ENCODE measurements at places on chromosomes 11 and 22.

DNA sequence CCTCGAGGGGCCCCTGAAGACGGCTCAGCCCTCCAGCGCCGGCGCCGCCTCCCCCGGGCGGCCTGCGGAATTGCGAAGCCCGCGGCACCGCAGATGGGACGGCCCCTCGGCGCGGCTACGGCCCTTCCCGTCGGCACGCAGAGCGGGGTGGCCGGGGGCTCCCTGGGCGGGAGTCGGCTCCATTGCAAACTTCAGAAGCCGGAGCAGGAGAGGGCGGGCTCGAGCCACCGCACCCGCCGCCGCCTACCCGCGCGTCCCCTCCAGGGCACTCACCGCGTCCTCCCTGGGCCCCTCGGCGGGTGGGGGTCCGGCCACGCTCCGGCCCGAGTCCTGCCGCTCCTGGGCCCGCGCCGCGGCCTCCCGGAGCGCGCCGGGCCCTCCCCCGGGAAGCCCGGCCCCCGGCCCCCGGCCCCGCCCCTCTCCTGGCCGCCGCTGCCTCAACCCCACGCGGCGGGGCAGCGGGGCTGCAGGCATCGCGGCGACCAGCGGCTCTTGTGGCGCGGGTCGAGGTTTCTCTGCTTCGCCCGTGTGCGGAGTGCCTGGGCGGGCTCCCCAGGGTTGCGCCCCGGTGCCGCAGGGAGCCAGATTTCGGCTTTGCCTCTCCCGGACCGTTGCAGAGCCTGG is at the start of gene PACSIN3:
PACSIN3 (minus strand) TSS at position 359 of the 624 bp plus-strand sequence. CDS start 3,707 bp downstream, outside the sequence.
- DNase-seq, result no peak

GRCh38 chr11:115922876-115923275 is 418.7 kb upstream of the CADM1 start:
- no peak for DNase-seq

DNA sequence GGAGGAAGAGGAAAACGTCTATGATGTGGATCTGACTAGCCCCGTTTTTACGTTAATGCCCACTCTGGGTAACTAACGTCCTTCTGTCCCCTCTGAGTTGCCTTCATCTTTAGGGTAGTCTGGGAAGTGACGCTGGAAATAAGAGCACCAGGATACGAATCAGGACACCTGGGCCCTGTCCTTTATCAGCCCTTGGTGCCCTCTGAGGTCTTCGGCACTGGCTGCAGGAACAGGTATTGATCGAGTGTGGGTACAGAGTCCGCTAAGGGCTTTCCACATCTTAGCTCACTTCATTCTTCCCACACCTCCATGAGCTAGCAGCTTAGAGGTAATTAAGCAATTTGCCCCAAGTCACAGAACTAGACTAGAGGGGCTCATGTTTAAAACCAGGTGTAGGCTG is 223.8 kb downstream of the DBX1 start:
- no peak for DNase-seq

- DNase-seq, result no peak
These were observed 203.4 kb downstream of the CADM1 start for GRCh38 chr11:115300660-115301428.

DNA sequence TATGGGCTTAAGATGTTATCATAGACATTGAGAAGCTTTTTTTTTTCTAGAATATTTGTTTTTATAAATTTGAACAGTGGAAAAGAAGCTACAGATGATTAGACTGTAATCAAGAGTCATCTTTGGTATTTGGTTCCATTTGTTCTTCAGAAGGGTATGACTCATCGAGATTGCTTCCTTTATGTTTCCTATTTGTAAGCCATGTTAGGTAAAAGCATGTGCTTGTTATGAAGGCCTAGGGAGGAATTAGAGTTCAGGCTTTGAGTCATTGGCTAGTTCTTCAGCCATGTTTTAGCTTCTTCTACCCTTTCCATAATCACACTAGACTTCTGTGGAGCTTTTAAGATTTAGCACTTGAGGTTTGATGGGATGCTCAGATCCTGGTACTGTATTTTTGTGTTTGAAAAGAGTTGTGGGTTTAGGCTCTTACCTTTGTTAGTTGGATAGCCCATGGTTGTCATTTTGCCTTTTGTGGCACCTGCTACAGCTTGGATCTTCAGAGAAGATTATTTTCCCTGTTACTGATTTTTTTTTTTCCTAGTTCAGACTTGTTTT is 44.3 kb downstream of the POLD3 start:
- no peak for DNase-seq

DNA sequence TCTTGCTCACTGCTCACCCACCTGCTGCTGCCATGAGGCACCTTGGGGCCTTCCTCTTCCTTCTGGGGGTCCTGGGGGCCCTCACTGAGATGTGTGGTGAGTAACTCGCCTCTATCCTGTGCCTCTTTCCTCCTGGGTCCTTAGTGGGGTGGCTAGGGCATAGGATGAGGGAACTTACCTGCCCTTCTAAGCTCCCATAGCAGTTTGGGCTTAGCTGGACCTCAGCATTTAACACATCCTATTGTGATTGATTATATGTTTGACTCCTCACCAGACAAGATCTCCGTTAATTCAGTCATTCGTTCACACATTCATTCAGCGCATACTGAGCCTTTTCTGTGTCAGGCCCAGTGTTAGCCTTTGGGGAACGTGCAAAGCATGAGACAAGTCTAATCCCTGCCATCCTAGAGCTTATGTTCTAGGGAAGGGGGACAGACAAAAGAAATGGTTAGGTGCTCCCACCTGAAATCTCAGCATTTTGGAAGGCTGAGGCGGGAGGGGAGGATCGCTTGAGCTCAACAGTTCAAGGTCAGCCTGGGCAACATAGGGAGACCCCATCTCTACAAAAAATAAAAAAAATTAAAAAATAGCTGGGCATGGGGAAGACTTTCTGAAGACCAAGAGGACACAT is 441 bp downstream of the TCN2 start:
- DNase-seq, result no peak

- no peak for DNase-seq
These were observed 73.1 kb downstream of the ARHGAP32 start for GRCh38 chr11:129119036-129119435.

DNA sequence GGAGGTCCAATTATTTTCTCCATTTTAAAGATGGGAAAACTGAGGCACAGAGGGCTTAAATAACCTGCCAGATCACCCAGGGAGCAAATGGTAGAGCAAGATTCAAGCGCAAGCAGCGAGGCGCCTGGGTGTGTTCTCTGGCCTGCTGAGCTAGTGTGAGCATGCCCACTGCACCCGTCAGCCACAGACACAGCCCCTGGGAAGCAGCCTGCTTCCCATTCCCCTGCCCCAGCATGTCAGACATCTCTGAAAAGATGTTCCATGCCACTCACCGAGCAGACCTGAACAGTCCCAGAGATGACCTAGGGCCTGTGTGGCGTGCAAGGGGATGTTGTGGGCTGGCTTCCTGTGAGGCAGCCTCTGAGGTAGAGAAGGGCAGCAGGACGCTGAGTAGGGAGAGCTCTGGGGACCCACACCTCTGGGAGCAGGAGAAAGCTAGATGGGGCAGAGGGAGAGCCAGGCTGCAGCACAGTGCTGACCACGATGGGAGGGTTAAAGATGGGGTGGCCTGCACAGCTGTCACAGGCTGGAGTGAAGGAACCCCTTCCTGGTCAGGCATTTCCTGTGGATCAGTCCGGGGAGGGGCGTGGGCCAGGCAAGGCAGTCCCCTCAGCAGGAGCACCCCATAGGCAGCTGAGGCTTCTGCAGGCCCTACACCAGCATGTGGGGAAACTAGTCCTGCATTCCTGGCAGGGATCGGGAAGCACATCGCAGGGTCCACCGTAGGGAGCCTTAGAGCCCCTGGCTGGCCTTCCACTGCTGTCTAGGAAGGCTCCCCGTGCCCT is 101.4 kb downstream of the GALNT18 start:
- DNase-seq, result no peak

DNA sequence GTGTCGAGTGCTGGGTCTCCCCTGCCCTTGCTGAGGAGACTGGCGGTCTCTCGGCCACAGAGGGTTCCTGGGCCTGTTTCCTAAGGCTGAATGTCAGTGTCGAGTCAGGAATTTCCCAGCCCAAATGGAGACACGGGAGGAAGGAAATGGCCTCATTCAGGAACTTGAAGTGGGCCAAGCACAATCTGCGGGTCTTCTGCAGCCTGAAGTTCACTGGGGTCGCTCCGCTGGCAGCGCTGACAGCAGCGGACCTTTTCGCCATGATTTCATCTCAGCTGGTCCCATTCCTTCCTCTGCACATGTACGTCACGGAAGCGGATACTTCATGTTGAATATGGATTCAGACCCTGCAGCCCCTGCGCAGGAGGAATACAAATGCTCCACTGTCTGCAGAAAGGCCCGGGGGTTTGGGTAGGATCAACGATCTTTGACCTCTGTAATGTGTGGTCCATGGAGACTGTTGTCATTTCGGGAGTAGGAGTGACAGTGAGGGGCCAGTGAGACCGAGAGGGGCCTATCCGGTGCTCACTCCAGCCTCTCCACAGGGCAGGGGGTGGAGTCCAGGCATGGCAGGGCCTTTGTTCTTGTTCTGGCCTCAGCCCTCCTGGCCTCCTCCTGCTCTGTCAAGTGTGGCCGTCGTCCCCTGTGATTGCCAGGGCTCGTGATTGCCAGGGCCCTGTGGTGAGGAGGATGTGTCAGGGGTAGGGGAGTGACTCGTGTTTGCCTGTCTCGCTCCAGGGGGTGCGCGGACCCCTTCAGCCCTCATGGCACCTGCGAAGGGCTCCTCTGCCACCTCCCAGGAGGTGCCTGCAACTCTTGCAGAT is 402.3 kb downstream of the TBC1D22A start:
- no peak for DNase-seq

DNA sequence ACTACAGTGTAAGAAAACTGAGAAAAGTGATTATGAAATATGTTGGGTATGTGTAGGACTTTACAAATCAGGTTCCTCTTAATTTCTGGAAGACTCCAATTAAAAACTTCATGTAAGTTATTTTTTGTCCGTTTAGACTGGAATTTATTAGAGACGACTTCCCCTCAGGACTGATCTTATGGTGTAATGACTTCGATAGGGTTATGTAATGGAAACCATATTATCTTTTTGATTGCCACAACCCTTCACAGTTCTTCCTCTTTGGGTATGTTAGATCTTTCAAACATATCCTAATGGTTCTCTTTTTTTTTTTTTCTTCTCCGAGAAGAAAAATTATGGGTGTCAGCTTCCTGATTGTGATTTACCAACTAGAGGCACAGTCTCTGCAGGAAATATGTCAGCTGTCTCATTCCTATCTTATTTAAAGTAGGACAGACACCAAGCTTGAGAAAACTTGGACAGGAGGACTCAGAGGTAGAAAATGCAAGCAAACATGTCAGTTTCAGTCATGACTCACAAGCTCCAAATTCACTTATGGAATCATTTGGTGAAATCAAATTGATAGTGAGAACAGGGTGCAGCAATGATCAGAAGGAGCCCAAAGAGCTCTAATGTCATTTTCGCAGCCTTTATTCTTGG is 11.1 kb upstream of the LDLRAD3 start:
- no peak for DNase-seq

GRCh38 chr11:45388472-45388871 is 102.3 kb upstream of the SYT13 start:
- no peak for DNase-seq

DNA sequence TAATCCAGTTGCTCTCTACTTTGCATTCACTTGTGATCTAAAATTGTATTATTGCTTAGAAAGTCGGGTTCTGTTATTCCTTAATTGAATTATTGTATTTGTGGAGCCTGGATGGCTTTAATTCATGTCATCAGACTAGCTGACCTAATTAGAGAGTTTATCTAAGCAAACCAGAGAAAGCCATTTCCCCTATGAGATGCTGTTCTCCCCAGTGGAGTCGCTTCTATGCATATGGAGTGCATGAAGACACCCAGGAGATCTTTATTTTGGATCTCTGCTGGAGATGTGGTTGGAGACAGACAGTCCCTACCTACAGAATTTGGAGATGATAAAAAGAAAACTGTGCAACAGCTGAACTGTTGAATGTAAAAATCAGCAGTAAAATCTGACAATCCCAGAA is 45.2 kb upstream of the MYO18B start:
- no peak for DNase-seq

GRCh38 chr11:108666373-108666772 is 1.5 kb downstream of the DDX10 start:
- no peak for DNase-seq

DNA sequence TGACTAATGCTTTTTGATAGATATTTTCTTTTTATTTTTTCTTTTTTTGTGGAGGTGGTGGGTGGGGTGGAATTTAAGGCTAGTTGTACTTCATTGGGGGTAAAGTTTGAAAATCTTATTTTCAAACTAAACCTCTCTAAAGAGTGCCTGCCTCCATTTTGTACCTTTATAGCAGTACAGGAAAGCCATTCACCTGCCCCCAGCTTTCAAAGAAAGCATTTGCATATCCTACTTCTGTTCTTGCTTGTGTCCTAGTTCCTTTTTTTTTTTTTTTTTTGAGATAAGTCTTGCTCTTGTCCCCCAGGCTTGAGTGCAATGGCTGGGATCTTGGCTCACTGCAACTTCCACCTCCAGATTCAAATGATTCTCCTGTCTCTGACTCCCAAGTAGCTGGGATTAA is 766.2 kb upstream of the LRRC4C start:
- no peak for DNase-seq

- no peak for DNase-seq
These were observed 100.3 kb downstream of the TENM4 start for GRCh38 chr11:79340535-79340934.

DNA sequence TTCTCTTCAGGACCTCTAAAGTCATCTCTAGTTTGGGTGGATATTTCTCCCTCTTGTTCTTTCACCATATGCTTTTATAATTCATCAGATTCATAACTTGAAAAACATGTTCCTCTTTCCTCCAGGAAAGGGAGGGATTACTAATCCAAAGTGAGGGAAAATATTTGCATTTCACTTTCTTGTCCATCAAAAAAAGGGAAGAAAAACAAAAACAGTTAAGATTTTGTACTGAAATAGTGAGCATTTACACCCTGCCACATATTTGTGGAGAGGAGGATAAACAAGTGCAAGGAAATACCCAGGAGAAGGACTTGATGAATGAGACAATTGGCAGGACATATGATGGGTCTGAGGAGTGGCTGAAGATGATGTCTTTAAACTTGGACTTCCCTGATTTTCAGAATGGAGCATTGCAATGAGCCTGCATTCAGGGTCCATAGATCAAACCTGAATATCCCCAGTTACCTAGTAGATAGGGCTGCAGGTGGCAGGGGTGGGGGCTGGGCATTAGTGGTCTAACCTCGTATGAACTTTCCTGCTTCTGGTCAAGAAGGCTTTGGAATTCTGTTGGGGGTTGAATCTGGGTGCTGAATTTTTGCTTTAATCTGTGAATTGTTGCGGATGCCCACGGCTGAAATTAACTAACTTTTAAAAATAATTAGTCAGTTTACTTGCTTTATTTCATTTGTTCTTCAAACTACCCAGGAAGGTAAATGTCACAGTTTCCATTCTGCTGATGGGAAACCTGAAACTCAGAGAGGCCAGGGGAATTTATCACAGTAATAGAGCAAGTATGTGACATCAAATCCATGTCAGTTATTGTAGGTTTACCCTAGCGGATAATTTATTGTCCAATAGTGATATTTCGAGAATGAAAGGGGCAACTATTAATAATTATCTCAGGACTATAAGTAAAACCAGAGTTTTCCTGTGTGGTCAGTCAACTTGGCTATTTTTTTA is 36.9 kb upstream of the TMEM123 start:
- no peak for DNase-seq

- no peak for DNase-seq
These were observed 113.1 kb upstream of the HSD17B12 start for GRCh38 chr11:43567396-43567975.

GRCh38 chr11:69076129-69076791 is 27.5 kb downstream of the TPCN2 start:
- no peak for DNase-seq

Data from esophagus muscularis mucosa (tissue), 4 donors.